ENCODE measurements at places on chromosomes 12 and 14.
A peak's percentile ranks its signal among the peaks of the same experiment; 100 is the strongest.

GRCh38 chr12:16184681-16185080 lies 92.8 kb downstream of the SLC15A5 start:
- DNase-seq, result no peak

DNA sequence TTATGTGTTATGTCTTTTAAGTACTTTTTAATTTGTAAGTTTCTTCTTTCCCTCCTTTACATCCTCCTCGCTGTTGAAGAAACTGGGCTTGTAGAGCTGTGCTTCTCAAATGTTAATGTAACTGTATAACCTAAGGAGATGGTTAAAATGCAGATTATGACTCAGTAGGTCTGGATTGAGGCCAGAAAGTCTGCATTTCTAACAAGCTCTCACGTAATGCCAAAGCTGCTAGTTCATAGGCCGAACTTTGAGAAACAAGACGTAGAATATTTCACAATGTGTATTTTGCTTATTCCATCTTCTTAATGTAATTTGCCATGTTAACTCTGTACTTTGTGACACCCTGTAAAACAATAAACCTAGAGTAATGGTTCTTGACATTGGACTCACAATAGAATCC lies 193.3 kb upstream of the SYT1 start:
- DNase-seq, result no peak

DNA sequence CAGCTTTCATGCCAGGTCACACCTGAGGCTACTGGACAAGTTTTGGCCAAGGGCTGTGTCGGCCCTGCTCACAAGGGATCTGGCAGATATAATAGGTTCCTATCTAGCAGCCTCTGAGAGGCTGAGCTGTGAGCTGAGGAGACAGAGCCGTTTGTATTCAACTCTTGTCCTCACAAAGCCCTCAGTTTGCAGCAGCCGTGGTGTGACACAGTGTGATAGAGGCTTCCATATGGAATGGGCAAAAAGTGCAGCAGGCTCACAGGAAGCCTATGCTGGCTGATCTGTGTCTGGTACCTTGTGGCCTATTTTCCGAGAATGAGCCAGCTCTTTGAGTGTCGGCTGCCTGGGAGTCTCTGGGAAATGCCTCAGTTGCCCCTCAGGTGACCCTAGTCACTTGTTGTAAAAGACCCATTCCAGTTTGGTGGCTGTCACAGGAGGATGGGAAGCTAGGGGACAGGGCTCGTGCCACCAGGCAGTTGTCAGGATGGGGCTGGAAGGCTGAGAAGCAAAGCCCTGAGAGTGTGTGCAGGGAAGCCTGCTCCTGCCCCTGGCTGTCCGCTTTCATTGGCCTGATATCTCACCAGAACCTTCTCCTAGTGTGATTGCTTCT lies 16.1 kb downstream of the VRTN start:
- no peak for DNase-seq

DNA sequence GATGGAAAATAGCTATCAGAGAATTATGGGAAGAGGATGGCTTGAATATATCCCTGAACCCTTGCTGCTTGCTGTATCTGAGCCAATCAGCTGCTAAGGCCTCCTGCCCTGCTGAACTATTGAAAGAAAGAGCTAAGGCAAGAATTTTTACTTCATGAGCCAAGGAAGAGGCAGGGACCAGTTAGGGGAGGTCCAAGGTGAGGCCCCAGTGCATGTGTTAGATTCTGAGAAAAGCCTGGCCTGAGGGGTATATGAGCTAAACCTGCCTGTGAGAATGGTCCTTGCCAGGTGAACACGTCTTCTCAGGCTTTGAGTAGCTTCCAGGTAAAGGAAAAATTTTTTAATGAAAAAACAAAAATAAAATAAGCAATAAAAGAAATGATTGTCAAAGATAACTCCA lies 218.0 kb downstream of the SYT1 start:
- DNase-seq, result no peak

GRCh38 chr14:101776344-101776743 lies 14.8 kb downstream of the PPP2R5C start:
- peak; percentile 79 for DNase-seq

DNA sequence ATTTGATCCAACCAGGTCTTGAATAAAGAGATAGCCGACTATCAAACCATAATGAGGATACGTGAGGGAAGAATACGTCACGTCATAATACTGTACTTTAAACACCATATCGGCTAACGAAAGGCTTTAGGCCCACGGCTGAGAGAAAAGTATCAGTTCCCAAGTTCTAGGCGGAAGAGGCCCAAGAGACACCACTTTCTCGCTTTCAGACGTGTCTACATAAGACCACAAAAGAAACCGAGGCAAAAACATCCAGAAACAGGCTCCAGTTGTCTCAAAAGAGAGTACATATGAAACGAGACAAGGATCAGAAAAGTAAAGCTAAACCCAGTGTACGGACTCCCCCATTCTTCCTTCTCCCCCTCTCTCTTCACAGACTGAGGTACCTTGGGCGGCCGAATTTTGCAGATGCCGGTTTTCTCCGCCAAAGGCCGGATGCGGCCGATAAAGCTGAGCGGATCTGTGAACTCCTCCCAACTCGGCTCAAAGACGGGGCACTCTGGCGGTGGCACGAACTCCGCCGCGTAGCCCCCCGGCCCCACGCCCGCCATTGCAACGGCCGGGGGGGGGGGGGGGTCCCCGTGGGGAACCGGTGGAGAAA lies 479 bp downstream of the KDM5A start:
- peak; percentile 75 for DNase-seq

DNA sequence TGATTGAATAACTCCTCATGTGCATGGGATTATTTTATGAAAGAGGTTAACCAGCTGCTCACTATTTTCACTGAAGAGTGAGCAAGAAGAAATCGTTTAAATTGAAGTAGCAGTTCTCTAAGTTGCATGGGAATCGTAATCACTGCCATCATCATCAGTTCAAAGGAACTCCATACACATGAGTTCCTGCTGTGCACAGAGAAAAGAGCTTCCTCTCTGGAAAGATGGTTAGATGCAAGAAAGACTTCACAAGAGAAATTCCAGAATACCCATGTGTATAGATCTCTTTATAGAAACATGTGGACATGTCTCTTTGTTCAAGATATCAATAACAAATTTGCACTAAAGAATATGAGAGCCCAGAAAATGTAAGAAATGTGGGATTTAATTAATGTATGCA lies 291.3 kb downstream of the PDZRN4 start:
- no peak for DNase-seq

GRCh38 chr12:123533672-123534643 lies at the start of gene RILPL1:
Gene RILPL1, minus strand, starts transcription at chr12:123533719. Its CDS starts 237 bp downstream, at chr12:123533482.
- DNase-seq, result peak; percentile 61

DNA sequence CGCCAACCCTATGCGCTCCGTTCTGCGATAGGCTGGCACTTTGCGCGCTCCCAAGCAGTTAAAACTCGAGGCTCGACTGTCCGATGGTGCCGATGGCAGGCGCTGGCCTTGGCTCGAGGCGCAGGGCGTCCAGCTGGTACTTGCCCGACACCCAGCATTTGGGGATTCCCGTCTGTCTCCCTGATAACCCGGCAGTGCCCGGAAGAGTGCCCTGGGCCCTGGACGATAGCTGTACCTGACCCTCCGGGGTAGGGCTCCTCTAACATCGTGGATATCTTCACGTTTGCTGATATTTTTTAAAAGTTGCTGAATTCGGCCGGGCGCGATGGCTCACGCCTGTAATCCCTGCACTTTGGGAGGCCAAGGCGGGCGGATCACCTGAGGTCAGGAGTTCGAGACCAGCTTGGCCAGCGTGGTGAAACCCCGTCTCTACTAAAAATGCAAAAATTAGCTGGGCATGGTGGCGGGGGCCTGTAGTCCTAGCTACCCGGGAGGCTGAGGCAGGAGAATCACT lies 908 bp upstream of the WIF1 start:
- no peak for DNase-seq

- no peak for DNase-seq
Observed at GRCh38 chr14:55118761-55119160, 10.3 kb upstream of the LGALS3 start.

DNA sequence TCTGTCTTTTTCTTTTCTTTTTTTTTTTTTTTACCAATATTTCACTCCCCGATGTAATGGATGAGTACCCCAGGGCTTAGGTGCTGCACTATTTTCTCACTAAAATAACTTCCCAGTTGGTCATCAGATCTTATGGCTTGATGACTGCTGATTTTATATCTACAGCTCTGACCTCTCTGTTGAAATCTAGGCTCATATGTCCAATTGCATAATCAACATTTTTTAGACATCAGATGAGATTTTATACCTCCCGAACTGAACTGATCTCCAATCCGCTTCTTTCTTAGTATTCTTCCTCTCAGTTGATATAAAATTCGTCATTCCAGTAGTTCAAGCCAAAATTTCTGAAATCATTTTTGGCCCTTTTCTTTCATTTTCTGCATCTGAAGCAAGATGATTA lies 1236.5 kb downstream of the SLC16A7 start:
- no peak for DNase-seq

GRCh38 chr14:20620798-20621478 lies 20.6 kb downstream of the OR6S1 start:
- DNase-seq, result no peak

GRCh38 chr12:59972905-59973304 lies 377.1 kb downstream of the SLC16A7 start:
- no peak for DNase-seq

DNA sequence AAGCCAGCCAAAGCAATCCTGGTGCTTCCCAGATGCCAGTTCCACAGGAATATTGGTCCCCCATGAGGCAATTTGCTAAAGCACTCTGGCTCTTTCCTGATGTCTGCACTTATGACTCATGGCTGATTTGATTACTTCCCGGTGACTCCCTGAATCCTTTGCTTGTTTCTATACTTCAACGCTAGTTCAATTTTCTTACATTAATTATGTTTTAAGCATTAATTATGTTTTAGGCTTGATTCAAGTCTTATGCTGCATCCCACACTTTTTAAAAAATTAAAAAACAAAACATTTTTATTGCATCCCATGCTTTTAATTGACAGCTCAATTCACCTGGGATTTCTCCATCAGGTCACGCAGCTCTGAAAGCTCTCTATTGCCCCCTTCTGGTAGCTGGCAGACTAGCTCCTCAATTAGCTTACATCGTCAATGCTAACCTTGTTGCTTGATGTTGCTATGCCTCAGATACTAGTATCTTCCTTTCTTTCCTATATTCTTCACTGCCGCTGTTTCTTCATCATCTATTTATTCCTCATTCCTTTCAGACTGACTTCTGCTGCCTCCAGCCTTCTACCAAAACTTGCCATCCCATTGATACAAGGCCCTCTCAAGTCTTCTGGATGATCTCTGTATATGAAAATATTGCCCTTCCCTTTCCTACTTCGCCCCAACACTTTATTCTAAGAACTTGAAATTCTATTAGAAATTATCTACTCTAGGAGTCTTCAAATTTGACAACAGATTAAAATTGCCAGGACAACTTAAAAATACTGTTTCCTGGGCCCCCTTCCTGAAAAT lies 32.0 kb downstream of the TSHR start:
- DNase-seq, result peak; percentile 89

DNA sequence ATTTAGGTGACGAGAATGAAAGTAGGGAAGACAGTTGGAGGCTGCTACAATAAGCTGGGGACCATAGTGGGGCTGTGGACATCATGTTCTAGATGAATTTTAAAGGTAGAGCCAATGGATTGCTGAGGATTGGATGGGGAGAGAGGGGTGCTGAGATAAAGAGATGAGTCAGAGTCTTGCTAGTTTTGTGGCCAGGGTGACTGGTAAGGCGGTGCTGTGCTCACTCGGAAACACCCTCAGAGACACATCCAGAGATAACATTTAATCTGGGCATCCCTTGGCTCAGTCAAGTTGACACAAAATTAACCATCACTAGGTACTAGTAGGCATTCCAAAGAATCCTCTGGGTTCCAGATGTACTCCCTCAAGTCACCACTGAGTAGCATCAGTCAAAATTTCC lies 170.7 kb downstream of the ADCK1 start:
- DNase-seq, result no peak

GRCh38 chr14:104082807-104083206 lies 2.7 kb upstream of the ASPG start:
- no peak for DNase-seq

DNA sequence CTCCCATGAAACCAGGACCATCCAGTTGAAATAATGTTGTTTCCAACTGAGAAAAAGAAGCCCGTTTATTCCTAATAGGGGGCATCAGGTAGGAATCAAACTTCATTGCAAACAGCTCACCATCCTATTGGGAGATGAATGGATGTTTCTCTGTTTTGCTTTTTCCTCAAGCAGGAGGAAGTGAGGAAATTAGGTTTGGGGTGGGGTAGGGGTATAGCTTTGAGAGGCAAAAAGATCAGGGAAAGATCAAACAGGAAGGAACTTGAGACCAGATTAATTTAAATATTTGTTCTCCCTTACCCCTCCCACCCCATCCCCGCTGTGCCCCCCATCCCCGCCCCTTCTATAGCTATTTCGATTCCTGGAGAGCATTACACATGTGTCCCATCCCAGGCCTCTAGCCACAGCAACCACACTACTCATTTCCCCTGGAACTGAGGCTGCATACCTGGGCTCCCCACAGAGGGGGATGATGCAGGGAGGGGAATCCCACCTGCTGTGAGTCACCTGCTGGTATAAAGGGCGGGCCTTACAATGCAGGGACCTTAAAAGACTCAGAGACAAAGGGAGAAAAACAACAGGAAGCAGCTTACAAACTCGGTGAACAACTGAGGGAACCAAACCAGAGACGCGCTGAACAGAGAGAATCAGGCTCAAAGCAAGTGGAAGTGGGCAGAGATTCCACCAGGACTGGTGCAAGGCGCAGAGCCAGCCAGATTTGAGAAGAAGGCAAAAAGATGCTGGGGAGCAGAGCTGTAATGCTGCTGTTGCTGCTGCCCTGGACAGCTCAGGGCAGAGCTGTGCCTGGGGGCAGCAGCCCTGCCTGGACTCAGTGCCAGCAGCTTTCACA lies at the start of gene IL23A:
Gene IL23A, plus strand, starts transcription at position 577 of the 850 bp plus-strand sequence. Its CDS starts 161 bp downstream, at position 738.
- DNase-seq, result peak; percentile 80

- DNase-seq, result no peak
Observed at GRCh38 chr14:71606064-71606463, 326.2 kb upstream of the RGS6 start.

GRCh38 chr12:105084251-105085250 lies at the start of gene ALDH1L2:
Gene ALDH1L2, minus strand, starts transcription at chr12:105084458. Its CDS starts 22 bp downstream, at chr12:105084436.
- no peak for DNase-seq

- DNase-seq, result no peak
Observed at GRCh38 chr14:45793081-45793480, 540.1 kb upstream of the MIS18BP1 start.

All from OCI-LY7 (cell line).